ENCODE measurements at places on chromosomes 7 and 10. TPM values are rescaled to one million over a fixed set of nuclear protein-coding genes. Genes with fewer than 3 reads are reported as not detected.

GRCh38 chr7:125833839-125834238 lies 904.2 kb upstream of the POT1 start:
- DNase-seq: no peak

DNA sequence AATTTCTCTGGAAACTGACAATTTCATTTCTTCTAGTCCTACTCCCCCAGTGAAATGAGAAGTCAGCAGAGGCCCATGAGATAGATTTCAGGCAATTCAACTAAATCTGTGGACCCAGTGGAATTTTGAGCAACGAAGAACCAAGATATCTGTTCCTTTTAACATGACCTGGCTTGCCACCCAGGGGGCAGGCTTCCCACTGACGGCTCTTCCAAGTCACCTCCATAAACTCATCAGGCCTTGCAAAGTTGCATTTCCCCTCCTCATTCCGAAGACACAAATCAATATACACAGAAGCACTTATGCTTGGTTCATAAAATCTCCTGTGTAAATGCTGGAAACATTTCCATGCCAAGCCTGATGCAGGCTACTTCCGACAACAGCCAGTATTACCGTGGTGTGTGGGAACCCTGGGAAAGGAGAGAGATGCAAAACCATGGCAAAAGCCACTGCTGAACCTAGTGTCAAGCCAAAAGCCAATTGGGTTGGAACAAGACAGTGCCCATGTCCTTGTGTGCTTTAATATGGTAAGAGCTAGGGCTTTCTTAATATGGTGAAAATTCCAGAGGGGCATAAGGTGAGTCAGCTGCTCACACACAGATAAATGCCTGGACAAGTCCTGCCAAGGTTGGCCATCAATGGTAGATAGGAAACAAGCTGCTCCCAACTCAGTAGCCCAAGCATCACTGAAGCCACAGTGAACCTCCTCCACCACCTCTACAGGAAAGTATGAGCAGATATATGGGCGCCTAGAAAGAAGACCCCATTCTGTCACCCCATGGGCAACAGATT lies 1.6 kb downstream of the FRMD4A start:
- DNase-seq: no peak

- DNase-seq: no peak
Observed at GRCh38 chr7:128030263-128030653, 979 bp downstream of the LRRC4 start.

- no peak for DNase-seq
Observed at GRCh38 chr7:107332488-107333269, 137.2 kb upstream of the GPR22 start.

DNA sequence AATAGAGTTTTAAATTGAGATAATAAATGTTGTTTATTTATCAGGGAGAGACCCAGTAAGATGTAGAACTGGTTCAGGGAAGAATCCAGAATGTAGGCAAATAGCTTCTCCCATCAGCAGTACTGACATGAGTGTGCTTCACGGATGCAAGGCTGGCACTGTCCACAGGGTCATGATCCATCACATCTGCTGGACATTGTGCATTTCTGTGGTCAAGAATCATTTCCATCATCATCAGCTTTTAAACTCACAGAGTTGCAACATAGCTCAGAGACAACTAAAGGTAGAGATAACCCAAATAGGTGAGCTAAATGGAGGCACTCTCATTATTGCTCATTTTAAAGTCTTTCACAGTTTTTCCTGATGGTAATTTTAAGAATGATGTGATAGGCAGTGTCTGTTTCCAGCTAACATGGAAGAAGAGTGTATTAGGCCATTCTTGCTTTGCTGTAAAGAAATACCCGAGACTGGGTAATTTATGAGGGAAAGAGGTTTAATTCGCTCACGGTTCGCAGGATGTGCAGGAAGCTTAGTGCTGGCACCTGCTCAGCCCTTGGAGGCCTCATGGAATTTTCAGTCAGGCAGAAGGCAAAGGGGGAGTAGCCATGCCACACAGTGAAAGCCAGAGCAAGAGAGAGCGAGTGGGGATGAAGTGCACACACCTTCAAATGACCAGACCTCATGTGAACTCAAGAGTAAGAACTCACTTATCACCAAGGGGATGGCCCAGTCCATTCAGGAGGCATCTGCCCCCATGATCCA lies 80.8 kb downstream of the INPP5A start:
- no peak for DNase-seq

- no peak for DNase-seq
Observed at GRCh38 chr7:106317971-106318370, 33.2 kb upstream of the NAMPT start.

DNA sequence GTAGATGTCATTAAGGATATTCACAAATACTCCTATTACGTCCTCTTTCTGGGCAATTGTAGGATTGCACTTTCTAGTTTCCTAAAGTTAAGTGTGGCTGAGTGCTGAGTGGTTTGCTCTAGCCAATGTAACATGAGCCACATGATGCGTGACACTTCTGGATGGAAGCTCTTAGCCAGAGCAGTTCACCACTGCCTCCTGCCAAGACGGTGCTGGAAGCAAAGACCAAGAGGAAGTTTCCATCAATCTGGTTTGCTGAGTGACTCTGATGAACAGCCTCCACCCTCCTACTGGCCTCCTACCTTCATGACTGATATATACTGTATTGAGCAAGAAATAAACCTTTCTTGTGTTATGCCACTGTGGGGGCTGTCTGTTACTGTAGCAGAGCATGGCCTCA lies 318.1 kb downstream of the KCNMA1 start:
- no peak for DNase-seq

GRCh38 chr10:132264966-132265889 lies 42.5 kb downstream of the STK32C start:
- DNase-seq: no peak

DNA sequence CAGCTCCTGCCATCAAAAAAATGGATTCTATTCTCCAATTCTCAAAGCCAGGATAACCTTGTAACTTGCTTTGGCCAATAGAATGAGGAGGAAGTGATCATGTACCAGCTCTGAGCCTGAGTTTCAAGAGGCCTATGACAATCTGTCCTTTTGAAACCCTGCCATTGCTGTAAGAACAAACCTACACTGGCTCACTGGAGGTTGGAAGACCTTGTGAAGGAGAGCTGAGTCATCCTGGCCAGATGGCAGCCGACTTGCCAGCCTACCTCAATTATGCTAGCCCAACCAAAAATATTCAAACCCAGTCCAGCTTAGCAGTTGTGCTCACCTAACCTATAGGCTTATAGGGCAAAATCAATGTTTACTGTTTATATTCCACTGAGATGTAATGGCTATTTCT lies 93.0 kb downstream of the HGF start:
- DNase-seq: no peak

DNA sequence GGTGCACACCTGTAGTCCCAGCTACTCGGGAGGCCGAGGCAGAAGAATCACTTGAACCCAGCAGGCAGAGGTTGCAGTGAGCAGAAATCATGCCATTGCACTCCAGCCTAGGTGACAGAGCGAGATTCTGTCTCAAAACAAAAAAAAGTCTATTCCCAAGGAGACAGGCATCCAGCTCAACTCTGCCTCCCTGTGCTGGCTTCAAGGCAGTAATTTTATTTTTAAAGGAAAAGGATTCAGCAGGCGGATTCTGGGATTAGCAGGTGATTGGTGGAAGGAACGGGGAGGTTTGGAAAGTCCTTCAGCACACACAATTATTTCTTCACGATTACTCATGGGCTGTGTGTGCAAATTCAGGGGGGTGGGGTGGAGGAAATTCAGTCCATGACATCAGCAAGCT lies 242.9 kb downstream of the PAXIP1 start:
- no peak for DNase-seq

The ENTPD1 gene
- polyA plus RNA-seq: 20.5 TPM

DNA sequence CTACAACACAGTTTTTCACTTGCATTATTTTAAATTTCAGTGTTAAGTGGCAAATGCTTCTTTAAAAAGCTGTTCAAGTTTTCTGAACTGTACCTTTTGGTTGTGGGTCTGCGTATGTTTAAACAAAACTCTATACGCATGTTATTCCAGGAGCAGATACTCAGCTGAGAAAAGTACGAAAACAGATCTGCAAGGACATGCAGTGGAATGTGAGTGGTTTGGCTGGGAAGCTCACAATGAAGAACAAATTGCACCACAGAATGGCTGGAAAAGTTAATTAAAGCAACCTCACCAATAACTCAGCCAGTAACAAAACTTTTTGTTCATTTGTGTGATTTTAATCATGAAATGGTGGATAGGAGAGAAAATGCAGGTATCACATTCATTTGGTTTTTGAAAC lies 17.6 kb downstream of the GLI3 start:
- DNase-seq: no peak

DNA sequence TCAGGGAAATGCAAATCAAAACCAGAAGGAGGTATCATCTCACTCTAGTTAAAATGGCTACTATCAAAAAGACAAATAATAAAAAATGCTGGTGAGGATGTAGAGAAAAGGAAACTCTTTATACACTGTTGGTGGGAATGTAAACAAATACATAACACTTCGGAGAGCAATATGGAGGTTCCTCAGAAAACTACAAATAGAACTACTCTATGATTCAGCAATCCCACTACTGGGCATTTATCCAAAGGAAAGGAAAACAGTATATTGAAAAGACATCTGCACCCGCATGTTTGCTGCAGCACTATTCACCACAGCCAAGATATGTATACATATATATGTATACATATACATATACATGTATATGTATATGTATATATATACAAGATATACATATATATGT lies 94.2 kb downstream of the C10orf90 start:
- no peak for DNase-seq
